ENCODE measurements at places on chromosomes 6 and 20. TPM values are rescaled to one million over a fixed set of nuclear protein-coding genes. Genes with fewer than 3 reads are reported as not detected.

Gene NEDD9
- total RNA-seq, result 0.33 TPM

Gene EYS
- total RNA-seq, result not detected

Gene BICRAL
- 3.9 TPM for total RNA-seq

Gene MUC22
- total RNA-seq, result not detected

Gene OOEP
- total RNA-seq, result not detected

Gene C6orf118
- total RNA-seq, result not detected

Gene TMEM217
- total RNA-seq, result 1.6 TPM

Gene RNF8
- total RNA-seq, result 28.2 TPM
